ENCODE measurements at places on chromosomes 2 and 18.
A peak's percentile ranks its signal among the peaks of the same experiment; 100 is the strongest.

DNA sequence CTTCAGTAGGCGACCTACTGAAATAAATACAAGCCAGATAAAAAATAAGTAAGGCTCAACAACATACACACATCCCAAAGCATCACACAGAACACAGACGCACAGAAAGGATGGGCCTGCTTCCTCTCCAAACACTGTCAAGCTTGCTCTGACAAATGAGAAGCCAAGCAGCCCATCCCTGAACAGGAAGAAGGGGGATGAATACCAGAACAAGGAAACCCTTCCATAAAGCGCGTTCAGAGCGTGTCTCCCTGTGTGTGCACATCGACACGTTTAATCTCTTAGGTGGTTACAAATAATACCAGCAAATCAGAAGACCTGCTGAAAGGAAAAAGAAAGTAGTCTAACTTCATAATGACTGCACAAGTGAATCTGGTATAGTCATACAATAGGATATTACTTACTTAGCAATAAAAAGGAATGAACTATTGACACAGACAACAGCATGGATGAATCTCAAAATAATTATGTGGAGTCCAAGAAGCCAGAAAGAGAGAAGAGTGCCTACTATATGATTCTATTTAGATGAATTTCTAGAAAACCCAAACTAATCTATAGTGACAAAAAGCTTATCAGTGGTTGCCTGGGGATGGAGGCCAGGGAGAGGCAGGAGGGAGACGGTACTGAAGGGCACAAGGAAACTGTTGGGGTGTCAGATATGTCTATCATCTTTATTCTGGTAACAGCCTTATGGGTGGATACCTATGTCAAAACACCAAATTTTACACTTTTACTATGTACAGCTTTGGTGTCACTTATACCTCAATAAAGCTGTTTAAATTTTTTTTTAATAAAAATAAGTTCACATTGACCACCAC lies 26.8 kb downstream of the MBOAT2 start:
- DNase-seq, result no peak

- DNase-seq, result no peak
Observed at GRCh38 chr2:215210082-215210481, 71.7 kb upstream of the ABCA12 start.

- no peak for DNase-seq
Observed at GRCh38 chr2:96354492-96354891, 18.9 kb downstream of the NCAPH start.

DNA sequence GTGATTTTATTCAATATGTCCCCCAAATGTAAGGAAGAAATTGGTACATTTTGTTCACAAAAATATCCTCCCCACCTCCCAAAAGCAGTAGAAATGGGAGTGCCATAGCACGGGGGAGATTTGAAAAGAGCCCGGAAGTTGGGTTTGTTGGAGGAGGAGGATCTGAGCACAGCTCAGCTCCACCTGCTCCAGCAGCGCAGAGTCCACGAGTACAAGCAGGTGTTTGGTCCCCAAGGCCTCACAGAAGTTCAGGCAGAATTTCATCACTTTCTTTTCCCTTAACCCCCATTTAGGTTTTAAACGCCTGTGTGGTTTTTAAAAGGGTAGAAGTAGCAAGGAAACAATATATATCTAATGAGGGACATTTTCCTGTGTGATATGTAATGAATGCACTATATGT lies 56.0 kb downstream of the TRAPPC12 start:
- DNase-seq, result no peak

DNA sequence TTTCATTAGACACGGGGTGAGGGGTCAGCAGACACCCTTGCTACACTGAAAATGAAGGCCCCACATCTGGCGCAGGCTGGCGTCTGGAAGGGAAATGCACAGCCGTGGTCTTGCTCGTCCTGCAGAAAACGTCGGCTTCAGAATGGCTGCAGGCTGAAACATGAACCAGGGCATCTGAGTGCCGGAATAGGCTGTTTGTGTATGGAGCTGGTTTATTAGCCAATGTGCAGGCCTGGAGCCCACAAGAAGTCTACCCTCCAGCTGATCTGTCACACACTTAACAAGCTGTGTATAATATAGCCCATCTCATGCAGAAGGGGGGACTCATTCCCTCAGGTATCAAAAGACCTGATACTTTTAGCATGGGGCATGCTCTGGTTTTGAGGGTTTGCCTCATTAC lies 153.4 kb upstream of the SOX11 start:
- DNase-seq, result no peak

DNA sequence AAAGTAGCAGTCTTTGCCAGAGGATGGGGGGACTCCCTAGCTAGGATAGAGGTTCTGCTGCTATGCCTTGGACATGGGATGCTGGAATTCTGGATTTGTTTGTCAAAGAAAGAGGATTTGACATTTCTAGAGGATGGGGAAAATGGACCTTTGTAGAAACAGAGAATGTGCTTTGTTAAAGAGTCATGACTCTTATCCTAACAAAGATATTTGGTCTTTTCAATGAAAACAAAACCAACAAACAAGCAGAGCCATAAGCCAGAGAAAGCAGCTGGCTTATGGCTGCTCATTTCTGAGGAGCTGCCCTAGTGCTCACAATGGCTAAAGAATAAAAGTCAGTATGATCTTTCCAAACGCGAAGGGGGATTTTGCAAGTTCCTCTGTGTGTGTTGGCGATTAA lies 40.8 kb upstream of the MAPRE2 start:
- DNase-seq, result no peak

- DNase-seq, result no peak
Observed at GRCh38 chr2:207184348-207184747, 18.6 kb upstream of the KLF7 start.

- no peak for DNase-seq
Observed at GRCh38 chr2:191954451-191954850, 107.6 kb upstream of the CAVIN2 start.

- DNase-seq, result no peak
Observed at GRCh38 chr18:27803957-27804356, 373.0 kb downstream of the CDH2 start.

DNA sequence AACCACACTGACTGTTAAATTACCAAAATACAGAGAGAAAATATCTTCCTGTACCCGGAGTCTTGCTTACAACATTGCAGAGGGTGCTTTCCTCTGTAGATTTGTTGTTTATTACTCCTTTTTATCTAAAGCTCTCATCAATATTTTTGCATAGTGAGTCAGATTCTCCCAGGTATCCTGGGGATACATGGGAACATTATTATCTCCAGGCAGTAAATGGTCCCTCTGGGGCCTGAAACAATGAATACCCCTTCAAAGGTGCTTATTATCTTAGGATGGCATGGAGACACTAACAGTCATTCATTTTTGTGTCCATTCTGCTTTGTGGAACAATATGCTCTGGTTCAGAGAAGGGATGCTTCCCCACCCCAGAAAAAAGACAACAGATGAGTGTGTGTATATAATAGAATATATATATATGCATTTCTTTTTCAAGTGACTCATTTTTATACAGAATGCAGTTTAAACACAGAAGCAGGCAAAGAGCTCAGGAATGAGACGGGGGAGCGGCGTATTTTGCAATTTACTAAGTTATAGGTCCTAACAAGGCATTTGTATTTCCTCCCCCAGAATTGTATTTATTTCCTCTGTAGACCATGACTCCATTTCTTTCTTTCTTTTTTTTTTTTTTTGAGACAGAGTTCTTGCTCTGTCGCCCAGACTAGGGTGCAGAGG lies 424.8 kb upstream of the ZEB2 start:
- no peak for DNase-seq

DNA sequence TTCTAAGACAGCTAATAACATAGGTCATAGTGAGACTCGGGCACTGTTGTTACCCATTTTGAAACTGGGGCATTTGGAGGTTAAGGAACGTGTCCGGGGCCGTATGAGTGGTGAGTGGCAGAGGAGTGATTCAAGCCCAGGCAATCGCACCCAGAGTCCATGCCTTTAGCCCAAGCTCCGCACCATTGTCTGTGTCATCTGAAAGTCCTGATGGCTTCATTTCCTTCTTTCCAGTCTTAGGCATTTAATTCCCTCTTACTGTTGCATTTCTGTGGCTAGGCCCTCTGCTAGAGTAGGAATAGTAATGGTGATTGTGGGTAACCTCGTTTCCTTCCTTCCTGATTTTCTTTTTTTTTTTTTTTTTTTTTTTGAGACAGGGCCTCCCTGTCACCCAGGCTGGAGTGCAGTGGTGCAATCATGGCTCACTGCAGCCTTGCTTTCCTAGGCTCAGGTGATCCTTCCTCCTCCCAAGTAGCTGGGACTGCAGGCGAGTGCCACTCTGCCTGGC lies 49.8 kb upstream of the ASB1 start:
- no peak for DNase-seq

DNA sequence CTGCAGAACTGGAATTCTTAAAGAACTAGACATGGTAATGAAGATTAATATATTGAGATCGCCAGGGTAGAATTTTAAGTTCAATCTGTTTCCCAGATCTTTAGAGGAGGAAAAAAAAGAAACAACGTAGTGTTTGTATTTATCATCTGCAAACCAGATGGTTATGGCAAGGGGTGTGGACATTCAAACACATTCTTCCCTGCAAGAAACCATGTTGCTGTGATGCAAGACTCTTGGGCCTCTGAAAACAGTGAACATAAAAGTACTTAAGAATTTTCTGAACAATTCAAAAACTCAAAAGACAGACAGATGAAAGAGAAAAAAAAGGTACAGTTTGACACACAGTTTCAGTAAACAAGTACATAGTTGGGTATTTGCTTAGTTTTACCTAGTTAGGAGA lies 35.6 kb downstream of the COL5A2 start:
- no peak for DNase-seq

DNA sequence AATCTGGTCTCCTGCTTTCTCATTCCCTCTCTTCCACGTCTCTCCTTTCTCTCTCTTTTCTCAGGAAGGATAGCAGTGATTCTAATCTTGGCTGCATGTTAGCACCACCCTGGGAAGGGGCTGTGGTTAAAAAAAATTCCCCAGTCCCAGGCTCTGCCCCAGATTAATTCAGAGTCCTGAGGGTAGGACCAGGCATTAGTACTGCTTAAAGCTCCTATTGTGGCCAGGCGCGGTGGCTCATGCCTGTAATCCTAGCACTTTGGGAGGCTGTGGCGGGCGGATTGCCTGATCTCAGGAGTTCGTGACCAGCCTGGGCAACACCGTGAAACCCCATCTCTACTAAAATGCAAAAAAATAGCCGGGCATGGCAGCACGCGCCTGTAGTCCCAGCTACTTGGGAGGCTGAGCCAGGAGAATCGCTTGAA lies 35.4 kb upstream of the EML4 start:
- DNase-seq, result no peak

DNA sequence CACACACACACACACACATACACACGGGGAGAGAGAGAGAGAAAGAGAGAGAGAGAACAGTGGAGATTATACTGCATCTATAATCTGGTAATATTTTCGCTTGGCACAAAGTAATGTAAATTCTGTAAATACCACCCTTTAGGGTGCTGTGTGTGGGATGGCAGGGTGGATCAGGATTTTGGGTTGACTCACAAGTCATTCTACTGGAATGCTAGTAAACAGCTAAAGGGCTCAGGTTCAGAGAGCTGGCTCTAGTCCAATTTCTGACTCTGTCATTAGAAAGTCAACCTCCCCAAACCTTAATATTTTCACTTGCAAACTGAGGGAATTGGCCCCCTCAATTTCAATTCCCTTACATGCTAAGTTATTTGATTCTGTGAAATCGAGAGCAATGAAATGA lies 308.3 kb downstream of the TSN start:
- no peak for DNase-seq

- DNase-seq, result peak; percentile 17
Observed at GRCh38 chr18:59075923-59076322, 63.8 kb upstream of the SEC11C start.

GRCh38 chr2:152099367-152100050 lies 665 bp upstream of the CACNB4 start:
- no peak for DNase-seq

- DNase-seq, result no peak
Observed at GRCh38 chr2:241168366-241168765, 18.1 kb downstream of the PPP1R7 start.

- no peak for DNase-seq
Observed at GRCh38 chr2:106080959-106081358, 113.1 kb downstream of the UXS1 start.

- DNase-seq, result no peak
Observed at GRCh38 chr2:105371810-105372209, 27.0 kb downstream of the FHL2 start.

GRCh38 chr2:58228299-58228698 lies 12.8 kb downstream of the FANCL start:
- DNase-seq, result no peak

DNA sequence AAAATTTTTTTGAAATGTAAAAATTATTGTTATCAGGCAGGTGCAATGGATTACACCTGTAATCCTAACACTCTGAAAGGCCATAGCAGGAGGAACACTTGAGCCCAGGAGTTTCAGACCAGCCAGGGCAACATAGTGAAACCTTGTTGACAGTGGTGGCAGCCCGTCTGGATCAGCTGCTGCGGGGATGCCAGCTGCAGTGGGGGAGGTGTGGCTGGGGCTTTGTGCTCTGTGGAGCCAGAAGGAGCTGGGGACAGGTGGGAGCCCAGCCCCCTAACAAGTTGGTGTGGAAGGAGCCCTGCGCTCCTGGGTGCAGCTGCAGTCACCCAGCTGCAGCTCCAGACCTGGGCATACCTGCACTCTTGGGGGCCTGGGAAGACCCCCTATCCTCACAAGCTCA lies 182.4 kb upstream of the MC4R start:
- DNase-seq, result peak; percentile 65

DNA sequence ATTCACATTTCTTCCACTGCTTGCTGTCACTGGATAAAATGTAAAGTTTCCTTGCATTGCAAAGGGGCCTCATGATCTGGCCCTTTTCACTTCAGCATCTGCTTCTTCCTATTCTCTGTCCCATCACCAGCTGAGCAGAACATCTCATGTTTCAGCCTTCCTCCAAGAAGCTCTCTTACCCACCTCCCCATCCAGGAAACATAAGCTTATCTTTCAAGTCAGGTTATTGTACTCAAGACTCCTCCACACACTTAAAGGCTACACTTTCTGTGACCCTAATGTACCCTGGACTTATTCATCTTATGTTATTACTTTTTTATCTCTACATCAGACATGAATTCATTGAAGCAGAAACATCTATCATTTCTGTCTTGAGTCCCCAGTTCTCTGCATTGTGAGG lies 230.5 kb downstream of the PMAIP1 start:
- no peak for DNase-seq

GRCh38 chr2:86518481-86518880 lies 44.8 kb downstream of the CHMP3 start:
- DNase-seq, result no peak

- no peak for DNase-seq
Observed at GRCh38 chr2:2825062-2825461, 494.0 kb upstream of the MYT1L start.

DNA sequence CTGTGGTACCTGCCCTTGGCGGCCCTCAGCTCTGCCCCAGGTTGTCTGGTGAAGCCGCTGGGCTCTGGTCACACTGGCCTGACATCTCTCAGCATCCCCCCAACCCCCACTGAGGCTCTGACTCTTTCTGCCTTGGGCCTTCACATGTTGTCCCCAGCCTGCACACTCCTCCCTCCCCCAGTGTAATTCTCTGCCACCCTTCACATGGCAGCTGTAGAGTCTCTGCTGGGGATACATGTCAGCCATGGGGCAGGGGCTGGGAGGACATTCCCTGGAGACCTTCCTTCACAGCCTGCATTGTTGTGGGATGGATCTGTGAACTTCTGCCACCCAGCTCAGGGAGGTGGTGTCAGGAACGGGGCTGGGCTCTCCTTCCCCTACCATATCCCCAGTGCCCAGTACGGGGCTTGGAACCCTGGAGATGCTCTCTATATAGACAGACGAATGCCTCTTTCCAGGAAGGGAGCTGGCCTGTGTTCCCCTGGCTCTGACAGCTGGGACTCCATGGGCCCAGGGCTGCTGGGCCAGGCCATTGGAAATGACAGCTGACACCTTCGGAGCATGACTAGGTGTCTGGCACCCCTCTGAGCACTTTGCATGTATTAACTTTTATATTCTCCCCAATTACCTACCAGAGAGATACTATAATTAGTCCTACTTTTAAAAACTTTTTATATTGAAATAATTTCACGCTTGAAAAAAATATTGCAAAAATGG lies 151.5 kb downstream of the INHBB start:
- DNase-seq, result no peak

Measured in NCI-H2029 (cell line).